ENCODE measurements at places on chromosomes 3 and 15. TPM values are rescaled to one million over a fixed set of nuclear protein-coding genes. Genes with fewer than 3 reads are reported as not detected.

The SCAMP5 gene
- polyA plus RNA-seq = 27.9 TPM

GRCh38 chr3:71998995-71999673 is 214.2 kb upstream of the PROK2 start:
- no peak overlapping the region for H3K27ac ChIP-seq
- H3K4me3 ChIP-seq = no peak overlapping the region
- DNase-seq = no peak
- no peaks in the 10 kb centered on the region for H3K36me3 ChIP-seq

- no peak for DNase-seq
- H3K27ac ChIP-seq = no peak overlapping the region
- peaks cover 39% of the 10 kb centered on the region for H3K4me1 ChIP-seq
- H3K4me3 ChIP-seq = no peak overlapping the region
- H3K27me3 ChIP-seq = no peaks in the 10 kb centered on the region
These were observed 6.2 kb downstream of the STIMATE start for GRCh38 chr3:52891164-52891563.

DNA sequence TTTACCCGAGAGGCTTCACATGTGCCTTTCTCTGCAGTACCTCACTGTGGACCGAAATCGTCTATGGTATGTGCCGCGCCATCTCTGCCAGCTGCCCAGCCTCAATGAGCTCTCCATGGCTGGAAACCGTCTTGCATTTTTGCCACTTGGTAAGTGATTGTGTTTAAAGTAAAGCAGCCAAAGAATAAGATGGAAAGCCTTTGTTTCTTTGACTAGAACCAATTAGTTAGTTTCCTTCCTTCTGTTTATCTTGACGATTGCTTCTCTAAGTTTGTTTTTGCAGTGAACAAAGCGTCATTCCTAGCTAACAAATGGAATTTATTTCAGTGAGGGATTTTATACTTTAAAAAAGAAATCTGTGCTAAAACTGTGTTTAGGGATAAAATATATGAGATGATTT is 82.7 kb downstream of the LRRC28 start:
- H3K4me3 ChIP-seq = no peak overlapping the region
- H3K27me3 ChIP-seq = no peaks in the 10 kb centered on the region
- DNase-seq = no peak
- no peaks in the 10 kb centered on the region for H3K4me1 ChIP-seq
- H3K27ac ChIP-seq = no peak overlapping the region

DNA sequence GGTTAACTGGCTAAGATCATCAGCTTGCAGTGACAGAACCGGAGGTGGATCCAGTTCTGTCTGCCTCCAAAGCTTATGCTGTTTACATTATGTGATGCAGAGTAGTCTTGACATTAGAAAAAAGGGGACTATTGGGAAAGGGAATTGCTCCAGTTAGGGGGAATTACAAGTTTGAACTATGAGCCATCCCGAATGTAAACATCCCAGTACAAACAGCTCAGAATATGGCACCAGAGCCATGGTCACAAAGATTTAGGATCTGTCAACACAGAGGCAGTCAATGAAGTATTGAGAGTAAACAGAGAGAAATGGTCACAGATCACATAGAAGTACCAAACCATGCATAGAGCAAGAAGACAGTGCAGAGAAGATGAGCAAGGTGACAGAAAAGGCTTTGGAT is 39.8 kb upstream of the CRTC3 start:
- no peak overlapping the region for H3K4me3 ChIP-seq
- no peaks in the 10 kb centered on the region for H3K4me1 ChIP-seq

All from SK-N-SH (cell line).